Muscle of leg (tissue), 16 donors: ENCODE measurements at places on chromosomes 1 and 21. TPM values are rescaled to one million over a fixed set of nuclear protein-coding genes. Genes with fewer than 3 reads are reported as not detected.

Gene ZMYND12
- 0.80 TPM for total RNA-seq

Gene USP25
- 47.3 TPM for total RNA-seq

Gene PHF13
- total RNA-seq = 11.6 TPM

Gene KRTAP19-1
- total RNA-seq = not detected
